Panc1 (cell line): ENCODE measurements at places on chromosomes 7 and 10. TPM values are rescaled to one million over a fixed set of nuclear protein-coding genes. Genes with fewer than 3 reads are reported as not detected.

TMEM229A gene
- total RNA-seq = not detected

LRRC18 gene
- total RNA-seq = not detected

PDE6C gene
- not detected for total RNA-seq

MCU gene
- 31.6 TPM for total RNA-seq

KCNIP2 gene
- total RNA-seq = 4.3 TPM

FAM20C gene
- 62.4 TPM for total RNA-seq

TMEM254 gene
- total RNA-seq = 28.8 TPM

THNSL1 gene
- 3.0 TPM for total RNA-seq
